Activated CD4-positive, CD25-positive, alpha-beta regulatory T cell treated with anti-CD3 and anti-CD28 coated beads, Interleukin-2, amount 50 U/mL, for 72 hours (primary cell): ENCODE measurements at places on chromosomes 13 and 19.
A peak's percentile ranks its signal among the peaks of the same experiment; 100 is the strongest.

DNA sequence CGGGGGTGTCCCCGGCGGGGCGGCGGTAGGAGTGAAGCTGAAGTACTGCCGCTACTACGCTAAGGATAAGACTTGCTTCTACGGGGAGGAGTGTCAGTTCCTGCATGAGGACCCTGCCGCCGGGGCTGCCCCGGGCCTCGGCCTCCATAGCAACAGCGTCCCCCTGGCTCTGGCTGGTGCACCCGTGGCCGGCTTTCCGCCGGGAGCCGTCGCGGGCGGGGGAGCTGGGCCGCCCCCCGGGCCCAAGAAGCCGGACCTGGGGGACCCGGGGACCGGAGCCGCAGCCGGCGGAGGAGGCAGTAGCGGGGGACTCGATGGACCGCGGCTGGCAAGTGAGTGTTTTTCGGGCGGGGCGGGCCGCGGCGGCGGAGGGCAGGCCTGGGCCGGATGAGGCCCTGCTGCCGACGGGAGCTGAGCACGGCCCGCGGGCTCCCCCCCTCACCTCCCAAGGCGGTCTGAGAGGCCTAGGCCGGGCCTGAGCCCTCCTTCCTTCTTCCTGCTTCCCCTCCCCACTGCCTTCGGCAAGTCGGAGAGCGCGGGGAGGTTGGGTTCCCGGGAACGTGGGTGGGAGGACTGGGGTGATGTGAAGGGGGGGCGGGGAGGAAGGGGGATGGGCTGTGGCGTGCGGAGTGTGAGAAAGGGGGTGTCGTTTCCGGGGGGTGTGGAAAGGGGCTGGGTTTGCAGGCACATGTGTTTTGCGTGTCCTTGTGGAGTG, 568 bp downstream of the PAN3 start:
- DNase-seq: peak; percentile 78

- DNase-seq: no peak
Observed at GRCh38 chr19:677601-678436, 1.6 kb downstream of the FSTL3 start.

- DNase-seq: no peak
Observed at GRCh38 chr19:10532457-10532856, 11.2 kb upstream of the ATG4D start.

DNA sequence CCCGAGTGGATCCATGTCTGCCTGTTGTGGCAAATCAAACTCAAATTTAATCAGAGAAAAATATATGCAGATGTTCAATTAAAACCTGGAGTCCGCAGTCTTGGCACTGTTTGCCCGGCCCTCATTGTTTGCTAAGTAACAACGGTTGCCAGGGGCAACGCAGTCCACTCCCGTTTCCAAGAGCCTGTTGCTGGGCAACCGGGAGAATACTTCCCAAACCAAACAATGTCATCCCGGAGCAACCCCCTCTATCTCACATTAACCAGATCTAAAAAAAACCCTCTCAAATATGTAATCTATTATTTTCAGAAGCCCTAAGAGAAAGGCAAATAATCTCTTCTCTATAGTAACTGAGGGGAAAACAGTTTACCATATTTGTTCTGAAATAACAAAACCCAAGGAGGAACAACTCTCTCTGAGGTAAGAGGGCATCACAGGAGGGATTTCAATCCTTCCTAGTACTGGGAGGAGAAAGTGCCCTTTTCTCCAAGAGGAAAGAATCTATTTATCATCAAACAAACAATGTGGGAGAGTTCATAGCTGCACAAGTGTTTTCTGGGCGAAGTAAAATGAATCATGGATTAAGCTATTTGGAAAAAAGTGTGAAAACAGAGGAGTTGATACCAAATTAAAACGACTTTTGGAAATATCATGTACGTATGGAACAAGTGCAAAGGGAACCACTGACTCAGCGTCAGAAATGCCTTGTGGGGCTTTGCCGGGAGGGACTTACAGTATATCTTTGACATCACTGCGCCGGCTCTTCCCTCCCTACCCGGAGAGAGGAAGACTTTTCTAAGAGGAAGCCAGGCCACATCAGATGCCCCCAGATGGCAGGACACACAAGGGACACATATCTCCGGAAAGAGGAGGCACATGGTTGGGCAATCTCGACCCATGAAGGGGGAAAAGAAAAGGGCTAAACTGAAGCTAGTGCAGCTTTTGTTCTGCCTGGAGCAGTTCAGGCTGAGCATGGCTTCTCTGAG, 43.3 kb downstream of the RFX2 start:
- no peak for DNase-seq

DNA sequence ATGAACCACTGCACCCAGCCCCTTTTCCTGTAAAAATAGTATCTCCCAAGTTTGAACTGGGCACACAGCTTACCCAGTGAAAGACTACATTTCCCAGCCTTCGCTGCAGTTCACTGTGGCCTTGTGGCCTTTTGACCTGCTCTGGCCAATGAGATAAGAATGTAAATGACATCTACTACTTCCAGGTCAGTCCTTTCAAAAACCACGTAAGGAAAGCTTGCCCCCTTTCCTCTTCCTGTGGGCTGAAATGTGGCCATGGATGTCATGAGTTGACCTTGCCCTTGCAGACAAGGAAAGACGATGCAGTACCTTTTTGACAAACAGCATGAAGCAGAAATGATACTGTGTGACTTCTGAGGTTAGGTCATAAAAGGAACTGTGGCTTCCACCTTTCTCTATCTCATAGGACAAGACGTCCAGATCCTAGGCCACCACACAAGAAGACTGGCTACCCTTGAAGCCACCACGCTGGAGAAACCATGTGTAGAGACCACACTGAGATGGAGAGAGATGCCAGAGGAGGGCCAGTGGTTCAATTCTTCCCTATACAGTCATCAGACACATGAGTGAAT, 19.9 kb downstream of the ACER1 start:
- no peak for DNase-seq

- no peak for DNase-seq
Observed at GRCh38 chr13:74945637-74946036, 536.3 kb downstream of the TBC1D4 start.

- no peak for DNase-seq
Observed at GRCh38 chr13:87122551-87122950, 548.6 kb upstream of the SLITRK5 start.

GRCh38 chr13:42119041-42119440, 70.6 kb downstream of the DGKH start:
- no peak for DNase-seq

DNA sequence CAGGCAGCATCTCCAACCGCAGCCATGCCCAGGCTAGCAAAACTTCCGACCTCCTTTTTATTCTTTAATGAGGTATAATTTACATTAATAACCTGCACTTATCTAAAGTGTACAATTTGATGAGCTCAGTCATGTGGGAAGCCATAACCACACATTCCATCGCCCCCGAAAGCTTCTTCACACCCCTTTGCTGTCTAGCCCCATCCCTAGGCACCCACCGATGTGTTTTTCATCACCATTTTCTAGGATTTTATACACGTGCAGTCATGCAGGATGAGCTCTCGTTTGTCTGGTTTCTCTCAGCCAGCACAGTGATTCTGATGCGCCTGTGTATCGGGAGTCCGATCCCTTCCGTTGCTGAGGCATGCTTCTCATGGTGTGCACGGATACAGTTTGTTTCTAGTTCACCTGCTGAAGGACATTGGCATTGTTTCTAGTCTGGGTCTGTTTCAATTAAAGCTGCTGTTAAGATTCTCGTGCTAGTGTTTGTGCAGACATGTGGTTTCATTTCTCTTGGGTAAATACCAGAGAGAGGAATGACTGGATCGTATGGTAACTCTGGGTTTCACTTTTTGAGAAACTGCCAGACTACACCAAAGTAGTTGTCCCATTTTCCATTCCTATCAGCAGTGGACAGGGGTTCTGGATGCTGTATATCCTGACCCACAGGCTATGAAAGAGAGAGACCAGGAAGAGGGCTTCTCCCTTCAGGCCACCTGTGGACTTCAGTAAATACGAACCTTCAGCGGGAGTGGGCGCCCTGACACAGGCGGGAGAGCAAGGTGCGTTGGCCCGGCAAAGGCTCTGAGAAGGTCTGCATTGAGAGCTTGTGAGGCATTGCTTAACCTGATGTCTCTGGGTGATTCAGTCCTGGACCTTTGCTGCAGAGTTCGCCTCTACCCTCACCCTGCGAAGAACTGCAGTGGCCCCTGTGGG, 4.9 kb downstream of the AP1M1 start:
- DNase-seq: no peak

DNA sequence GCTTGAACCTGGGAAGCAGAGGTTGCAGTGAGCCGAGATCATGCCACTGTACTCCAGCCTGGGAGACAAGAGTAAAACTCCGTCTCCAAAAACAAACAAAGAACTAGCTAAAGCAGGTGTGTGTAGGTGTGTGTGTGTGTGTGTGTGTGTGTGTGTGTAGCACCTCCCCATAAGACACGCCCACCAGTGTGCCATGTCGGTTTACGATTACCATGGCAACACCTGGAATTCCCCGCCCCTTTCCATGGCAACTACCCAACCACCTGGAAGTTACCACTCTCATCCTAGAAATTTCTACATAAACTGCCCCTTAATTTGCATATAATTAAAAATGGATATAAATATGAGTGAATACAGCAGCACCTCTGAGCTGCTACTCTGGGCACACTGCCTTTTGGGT, 80.9 kb upstream of the ADGRE5 start:
- DNase-seq: no peak

- DNase-seq: no peak
Observed at GRCh38 chr19:42076380-42076944, 496 bp downstream of the ZNF574 start.

GRCh38 chr13:72109863-72110262, 242.9 kb upstream of the DACH1 start:
- no peak for DNase-seq

DNA sequence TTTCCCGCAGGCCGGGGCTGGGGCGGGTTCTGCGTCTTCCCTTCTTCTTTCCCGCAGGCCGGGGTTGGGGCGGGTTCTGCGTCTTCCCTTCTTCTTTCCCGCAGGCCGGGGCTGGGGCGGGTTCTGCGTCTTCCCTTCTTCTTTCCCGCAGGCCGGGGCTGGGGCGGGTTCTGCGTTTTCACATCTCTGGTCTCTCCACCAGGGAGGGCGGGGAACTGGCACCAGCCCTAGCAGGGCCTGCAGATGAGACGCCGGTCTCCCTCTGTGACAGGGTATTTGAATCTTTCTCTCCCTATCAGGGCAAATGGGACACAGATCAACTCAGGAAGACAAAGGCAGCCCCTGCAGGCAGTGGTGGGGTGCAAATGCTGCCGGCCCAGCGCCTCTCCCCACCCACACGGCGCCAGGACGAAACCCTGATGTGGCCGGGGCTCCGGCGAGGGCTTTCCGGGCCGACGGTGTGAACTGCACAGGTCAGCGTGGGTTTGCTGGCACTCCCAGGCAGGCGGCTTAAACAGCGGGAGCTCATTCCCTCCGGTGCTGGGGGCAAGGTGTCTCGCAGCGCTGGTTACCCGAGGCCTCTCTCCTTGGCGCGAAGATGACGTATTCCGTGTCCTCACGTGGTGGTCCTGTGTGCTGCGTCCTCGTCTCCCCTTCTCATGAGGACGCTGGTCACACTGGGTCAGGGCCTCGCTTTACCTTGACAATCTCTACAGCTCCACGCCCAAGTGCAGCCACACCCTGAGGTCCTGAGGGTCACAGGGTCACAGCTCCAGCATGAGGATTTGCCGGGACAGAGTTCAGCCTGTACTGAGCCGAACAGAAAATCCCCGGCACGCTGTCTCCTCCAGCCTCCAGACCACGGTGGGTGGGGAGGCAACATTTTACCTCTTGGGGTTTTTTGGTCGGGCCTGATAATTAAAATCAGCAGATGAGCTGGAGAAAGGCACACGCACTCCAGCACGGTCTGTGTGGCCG, 717 bp upstream of the C13orf46 start:
- no peak for DNase-seq

GRCh38 chr13:24243302-24243701, 66.1 kb upstream of the C1QTNF9 start:
- no peak for DNase-seq

- no peak for DNase-seq
Observed at GRCh38 chr13:49476529-49476928, 19.2 kb upstream of the PHF11 start.

DNA sequence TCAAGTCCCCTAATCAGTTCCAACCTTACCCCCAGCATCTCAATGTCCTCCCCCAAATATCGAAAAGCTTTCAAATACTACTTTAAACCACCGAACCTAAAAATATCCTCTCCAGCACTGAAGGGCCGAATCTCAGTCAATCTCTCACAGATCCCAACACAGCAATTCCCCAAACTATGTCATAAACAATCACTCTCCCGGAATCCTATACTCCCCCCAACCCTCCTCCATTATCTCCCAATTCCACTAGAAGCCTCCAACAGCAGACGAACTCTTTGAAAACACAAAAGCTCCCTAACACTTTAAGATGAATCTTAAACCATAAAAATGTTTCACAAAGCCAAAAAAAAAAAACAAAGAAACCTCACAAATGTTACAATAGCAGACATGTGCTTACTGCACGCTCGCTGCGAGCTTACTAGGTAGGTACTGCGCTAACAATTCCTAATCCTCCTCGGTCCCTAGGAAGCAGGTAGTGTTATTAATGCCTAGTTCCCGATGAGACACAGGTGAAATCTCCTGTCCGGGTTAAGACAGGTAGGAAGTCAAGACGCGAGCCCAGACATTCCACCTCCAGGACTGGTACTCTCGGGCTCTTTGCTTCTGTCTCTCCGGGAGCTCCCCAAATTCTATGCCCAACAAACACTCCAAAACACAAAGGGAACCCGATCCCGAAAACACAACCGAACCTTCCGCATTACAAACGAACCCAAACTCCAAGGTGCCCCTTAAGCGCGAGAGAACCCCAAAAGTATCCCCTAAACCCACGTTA, 14.2 kb downstream of the FBXO46 start:
- no peak for DNase-seq

- DNase-seq: peak; percentile 77
Observed at GRCh38 chr19:46529622-46530451, 34.2 kb upstream of the PNMA8B start.

DNA sequence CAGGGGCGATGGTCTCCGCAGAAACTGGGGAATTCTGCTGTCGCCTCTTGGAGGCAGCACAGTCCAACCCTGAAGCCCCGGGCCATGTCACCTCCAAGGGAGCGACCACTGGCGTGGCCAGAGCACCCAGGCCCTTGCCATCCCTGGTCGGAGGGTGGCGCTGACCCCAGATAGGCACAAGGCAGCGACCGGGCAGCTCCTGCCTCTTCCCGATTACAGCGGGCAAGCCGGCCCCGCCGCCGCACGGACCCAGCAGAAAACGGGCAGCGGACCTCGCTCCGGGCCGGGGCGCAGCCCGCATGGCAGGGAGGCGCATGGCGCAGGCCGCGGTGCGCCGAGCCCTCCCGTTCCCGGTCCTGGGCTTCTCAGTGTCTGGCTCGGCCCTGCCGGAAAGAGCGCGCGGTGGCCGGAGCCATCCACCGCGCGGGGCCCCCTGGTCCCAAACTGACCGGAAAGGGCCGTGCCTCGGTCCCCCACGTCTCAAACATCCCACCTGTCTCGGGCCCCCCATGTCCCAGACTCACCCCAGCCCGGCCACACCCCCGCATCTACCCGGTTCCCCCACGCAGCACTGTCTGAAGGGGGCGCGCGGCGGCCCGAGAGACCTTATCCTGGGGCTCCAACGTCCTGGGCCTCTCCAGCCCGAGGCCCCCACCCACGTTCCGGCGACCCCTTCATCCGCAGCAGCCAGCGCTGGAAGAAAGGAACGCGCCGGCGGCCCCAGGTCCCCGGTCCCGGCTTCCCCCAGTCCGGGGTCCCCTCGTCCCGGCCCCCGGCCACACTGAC, 727 bp downstream of the CERS1 start:
- no peak for DNase-seq
